ENCODE measurements at places on chromosomes 2 and 18. TPM values are rescaled to one million over a fixed set of nuclear protein-coding genes. Genes with fewer than 3 reads are reported as not detected.

Gene NGEF
- 0.96 TPM for total RNA-seq

Gene ACADL
- total RNA-seq = 0.48 TPM

Gene WDR33
- total RNA-seq = 16.6 TPM

Gene REG3A
- not detected for total RNA-seq

Gene ITGA4
- 3.1 TPM for total RNA-seq

Gene SOCS6
- total RNA-seq = 43.9 TPM

Gene MALL
- 67.1 TPM for total RNA-seq

Gene NEB
- 0.21 TPM for total RNA-seq

Gene COL4A3
- total RNA-seq = under 0.01 TPM

Gene TMEM247
- not detected for total RNA-seq

Gene THUMPD2
- 10.4 TPM for total RNA-seq

Gene CLEC4F
- total RNA-seq = not detected

Gene SCYGR4
- total RNA-seq = not detected

Gene SH3YL1
- total RNA-seq = 50.4 TPM

Gene DTNA
- 2.1 TPM for total RNA-seq

Gene SP140L
- total RNA-seq = 3.6 TPM

Gene BCL11A
- 6.8 TPM for total RNA-seq

Gene IL1F10
- not detected for total RNA-seq

Gene PRKAG3
- total RNA-seq = not detected

Gene NABP1
- 23.0 TPM for total RNA-seq

Gene MAIP1
- 31.8 TPM for total RNA-seq

Gene ALLC
- total RNA-seq = not detected

Gene SLC16A14
- total RNA-seq = 0.96 TPM

Gene CERKL
- 0.72 TPM for total RNA-seq

Gene CD302
- 0.48 TPM for total RNA-seq

Gene DHRS9
- 0.72 TPM for total RNA-seq

Gene UGT1A5
- total RNA-seq = 0.24 TPM

Gene LONRF2
- total RNA-seq = under 0.01 TPM

Gene SETBP1
- 2.7 TPM for total RNA-seq

Gene MOGAT1
- total RNA-seq = not detected

Gene LIMS2
- under 0.01 TPM for total RNA-seq

Gene RAX
- not detected for total RNA-seq

Gene XDH
- total RNA-seq = 3.2 TPM

Gene SPRED2
- 5.3 TPM for total RNA-seq
